Myometrial cell (primary cell): ENCODE measurements at places on chromosomes 2 and 18. TPM values are rescaled to one million over a fixed set of nuclear protein-coding genes. Genes with fewer than 3 reads are reported as not detected.

IL18RAP gene
- total RNA-seq: not detected in 2 replicates

POTEI gene
- total RNA-seq: not detected in 2 replicates

RALBP1 gene
- 44.7 and 64.3 TPM in 2 replicates for total RNA-seq

GKN1 gene
- total RNA-seq: not detected in 2 replicates

PPM1G gene
- 100 and 113 TPM in 2 replicates for total RNA-seq

GPR17 gene
- total RNA-seq: not detected in 2 replicates

TSPYL6 gene
- total RNA-seq: not detected in 2 replicates

AFTPH gene
- total RNA-seq: 12.7 and 15.4 TPM in 2 replicates

NCKAP5 gene
- under 0.01 TPM in 1 of 2 replicates, not detected in the other for total RNA-seq

SPP2 gene
- not detected in 2 replicates for total RNA-seq

CFLAR gene
- total RNA-seq: 44.1 and 59.7 TPM in 2 replicates

ASXL3 gene
- 0.35 TPM in 1 of 2 replicates, not detected in the other for total RNA-seq

INPP4A gene
- total RNA-seq: 17.4 and 21.6 TPM in 2 replicates

XDH gene
- total RNA-seq: 0.29 and 0.71 TPM in 2 replicates

SP110 gene
- total RNA-seq: 12.6 and 17.9 TPM in 2 replicates
